ENCODE measurements at places on chromosomes 7 and 10.

GRCh38 chr7:31478018-31478417, 35.9 kb upstream of the ITPRID1 start:
- no peak for DNase-seq

GRCh38 chr10:1559761-1560160, 177.6 kb downstream of the ADARB2 start:
- no peak for DNase-seq

DNA sequence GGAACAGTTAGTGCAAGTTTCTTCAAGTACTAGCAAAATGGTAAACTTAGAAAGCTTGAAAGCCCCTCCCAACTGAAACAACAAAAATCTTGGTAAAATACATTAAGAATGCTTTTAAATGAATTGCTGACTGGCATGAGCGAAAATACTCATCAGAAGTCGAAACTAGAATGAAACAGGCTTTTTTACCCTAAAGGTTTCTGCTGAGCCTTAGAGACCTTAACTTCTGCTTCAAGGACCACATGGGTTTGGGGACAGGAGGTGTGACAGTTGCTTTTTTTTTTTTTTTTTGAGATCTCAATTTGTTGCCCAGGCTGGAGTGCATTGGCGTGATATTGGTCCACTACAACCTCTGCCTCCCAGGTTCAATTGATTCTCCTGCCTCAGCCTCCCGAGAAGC, 100.3 kb downstream of the MTPAP start:
- no peak for DNase-seq

DNA sequence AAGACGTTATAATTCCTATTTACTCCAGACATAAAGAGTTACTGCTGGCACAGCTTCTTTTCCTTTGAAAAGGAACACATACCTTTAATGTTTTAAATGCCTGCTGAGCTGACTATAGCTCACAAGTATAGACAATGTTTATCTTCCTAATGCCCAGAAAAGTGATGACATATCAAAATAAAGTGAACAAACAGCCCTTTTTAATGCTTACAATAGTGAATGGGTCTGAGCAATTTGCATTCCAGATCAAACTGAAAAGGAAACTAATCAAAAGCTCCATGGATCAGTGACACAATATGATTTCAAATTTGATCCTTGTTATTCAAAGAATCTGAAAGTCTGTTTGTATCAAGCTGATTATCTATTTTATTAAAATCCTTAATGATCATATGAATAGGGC, 233.6 kb upstream of the SEMA3E start:
- no peak for DNase-seq

DNA sequence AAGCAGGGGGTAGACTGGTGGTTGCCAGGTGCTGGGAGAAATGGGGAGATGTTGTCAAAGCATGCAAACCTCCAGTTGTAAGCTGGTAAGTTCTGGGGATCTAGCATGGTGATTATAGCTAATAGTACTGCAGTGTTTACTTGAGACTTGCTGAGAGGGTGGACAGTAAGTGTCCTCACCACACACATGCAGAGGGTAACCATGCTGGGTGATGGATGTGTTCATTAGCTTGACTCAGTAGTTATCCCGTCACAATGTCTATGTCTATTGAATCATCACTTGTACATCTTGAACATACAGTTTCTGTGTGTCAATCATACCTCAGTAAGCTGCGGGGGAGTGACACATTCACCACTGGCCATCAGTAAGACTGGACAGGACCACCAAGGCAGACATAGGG, 42.1 kb downstream of the GSDME start:
- no peak for DNase-seq

Measured in iPS-NIHi11 (cell line).